ENCODE measurements at places on chromosomes 6 and 20. TPM values are rescaled to one million over a fixed set of nuclear protein-coding genes. Genes with fewer than 3 reads are reported as not detected.

The RNF182 gene
- 1.8 TPM for total RNA-seq

The CTCFL gene
- not detected for total RNA-seq

The CASS4 gene
- 0.77 TPM for total RNA-seq

The LTB gene
- not detected for total RNA-seq

The TASP1 gene
- 9.2 TPM for total RNA-seq

The ZSCAN26 gene
- total RNA-seq, result 19.4 TPM

The HNF4A gene
- total RNA-seq, result not detected

The DOK5 gene
- 14.6 TPM for total RNA-seq

The MAFB gene
- total RNA-seq, result 0.33 TPM

The CNPY3 gene
- 19.0 TPM for total RNA-seq

The PTK6 gene
- total RNA-seq, result 0.11 TPM

The PERP gene
- 22.5 TPM for total RNA-seq

The HSPA12B gene
- total RNA-seq, result 0.12 TPM

The MCHR2 gene
- not detected for total RNA-seq

The ETV7 gene
- total RNA-seq, result 0.22 TPM

The RAET1L gene
- total RNA-seq, result not detected

The KIAA1755 gene
- total RNA-seq, result 0.66 TPM

The DAAM2 gene
- total RNA-seq, result 6.5 TPM

The OPRM1 gene
- not detected for total RNA-seq

The C20orf96 gene
- total RNA-seq, result 3.1 TPM

The NELFE gene
- total RNA-seq, result 171 TPM

The NT5DC1 gene
- 6.2 TPM for total RNA-seq

The SYCP2L gene
- total RNA-seq, result not detected

The GRM4 gene
- total RNA-seq, result under 0.01 TPM

The APOBEC2 gene
- total RNA-seq, result not detected

The ANKRD66 gene
- not detected for total RNA-seq

The HLA-DPA1 gene
- 4.0 TPM for total RNA-seq

The CRISP2 gene
- total RNA-seq, result not detected

The SLCO4A1 gene
- 2.0 TPM for total RNA-seq

The SLC2A10 gene
- total RNA-seq, result 49.7 TPM

The TREML2 gene
- not detected for total RNA-seq

The RIMS1 gene
- 0.33 TPM for total RNA-seq

The RIMS4 gene
- not detected for total RNA-seq

The NKX2-2 gene
- not detected for total RNA-seq

The SIRPD gene
- total RNA-seq, result not detected

The TAAR6 gene
- not detected for total RNA-seq

The ATF6B gene
- total RNA-seq, result 17.9 TPM

The BNIP5 gene
- total RNA-seq, result not detected

The KCNK15 gene
- total RNA-seq, result 1.6 TPM

The DUSP15 gene
- total RNA-seq, result not detected

The TPMT gene
- 27.4 TPM for total RNA-seq

The MEI4 gene
- total RNA-seq, result not detected

The ZC2HC1B gene
- not detected for total RNA-seq

The LRRC73 gene
- 0.62 TPM for total RNA-seq

The TREML1 gene
- not detected for total RNA-seq

The EMILIN3 gene
- under 0.01 TPM for total RNA-seq

The EPHA7 gene
- 1.00 TPM for total RNA-seq

The TEAD3 gene
- total RNA-seq, result 12.5 TPM

The OR2J3 gene
- not detected for total RNA-seq

The WFDC9 gene
- total RNA-seq, result not detected

The BHLHE23 gene
- total RNA-seq, result not detected

The GJA10 gene
- not detected for total RNA-seq

The PRDM13 gene
- under 0.01 TPM for total RNA-seq

The COL9A1 gene
- total RNA-seq, result not detected

The MAS1 gene
- not detected for total RNA-seq

The ADGB gene
- total RNA-seq, result not detected

The C20orf173 gene
- total RNA-seq, result not detected

Data from uterine smooth muscle cell (primary cell).